ENCODE measurements at places on chromosomes 2 and 18.

DNA sequence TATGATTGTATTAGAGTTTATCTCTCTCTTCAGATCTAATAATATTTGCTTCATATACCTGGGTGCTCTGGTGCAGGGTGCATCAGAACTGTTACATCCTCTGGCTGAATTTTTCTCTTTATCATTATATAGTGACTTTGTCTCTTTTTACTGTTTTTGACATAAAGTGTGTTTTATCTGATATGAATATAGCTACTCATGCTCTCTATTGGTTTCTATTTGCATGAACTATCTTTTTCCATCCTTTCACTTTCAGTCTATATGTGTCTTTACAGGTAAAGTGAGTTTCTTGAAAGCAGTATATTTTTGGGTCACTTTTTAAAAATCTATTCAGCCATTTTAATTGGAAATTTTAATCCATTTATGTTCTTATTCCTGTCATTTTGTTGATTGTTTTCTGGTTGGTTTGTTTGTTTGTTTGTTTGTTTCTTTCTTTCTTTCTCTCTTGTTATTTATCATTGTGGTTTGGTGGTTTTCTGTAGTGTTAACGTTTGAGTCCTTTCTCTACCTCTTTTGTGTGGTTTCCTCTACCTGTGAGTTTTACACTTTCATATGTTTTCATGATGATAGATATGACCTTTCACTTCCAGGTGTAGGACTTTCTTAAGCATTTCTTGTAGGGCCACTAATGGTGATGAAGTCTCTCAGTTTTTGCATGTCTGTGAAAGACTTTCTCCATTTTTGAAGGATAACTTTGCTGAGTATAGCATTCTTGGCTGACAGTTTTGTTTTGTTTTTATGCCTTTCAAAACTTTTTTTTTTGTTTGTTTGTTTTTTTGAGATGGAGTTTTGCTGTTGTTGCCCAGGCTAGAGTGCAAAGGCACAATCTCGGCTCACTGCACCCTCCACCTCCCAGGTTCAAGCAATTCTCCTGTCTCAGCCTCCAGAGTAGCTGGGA lies 54.9 kb downstream of the CCNT2 start:
- DNase-seq = no peak

- DNase-seq = peak; percentile 62
Measured at GRCh38 chr2:237449193-237449881, 35.4 kb upstream of the COL6A3 start.

DNA sequence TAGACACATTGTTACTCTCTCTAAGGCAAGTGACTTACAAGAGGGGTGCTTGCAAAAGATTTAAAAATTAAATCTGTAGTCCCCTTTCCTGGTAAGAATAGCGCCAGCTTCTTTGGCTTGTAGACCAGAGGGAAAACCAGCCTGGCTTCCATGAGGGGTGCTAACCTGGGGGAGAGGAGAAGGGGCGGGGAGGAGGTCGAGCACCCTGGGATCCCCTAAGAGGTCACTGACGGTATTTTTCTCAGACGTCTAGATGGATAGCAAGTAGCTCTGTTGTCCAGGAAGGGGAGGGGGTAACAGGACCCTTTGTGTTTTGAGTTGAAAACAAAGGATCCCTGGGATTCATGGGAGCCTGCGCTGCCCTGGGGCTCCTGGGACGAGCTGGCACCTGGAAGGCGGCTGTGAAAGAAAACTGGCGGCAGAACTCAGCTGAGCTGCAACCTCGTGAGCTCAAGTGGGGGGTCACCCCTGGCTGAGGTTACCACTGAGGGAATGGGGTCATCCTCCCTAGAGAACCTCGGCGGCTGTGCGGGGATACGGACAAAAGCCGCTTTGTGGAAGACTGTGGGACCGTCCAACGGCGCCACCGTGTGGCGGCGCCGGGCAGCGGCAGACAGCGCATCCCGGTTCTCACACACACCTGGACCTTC lies 37.8 kb upstream of the MRPL19 start:
- peak; percentile 70 for DNase-seq

DNA sequence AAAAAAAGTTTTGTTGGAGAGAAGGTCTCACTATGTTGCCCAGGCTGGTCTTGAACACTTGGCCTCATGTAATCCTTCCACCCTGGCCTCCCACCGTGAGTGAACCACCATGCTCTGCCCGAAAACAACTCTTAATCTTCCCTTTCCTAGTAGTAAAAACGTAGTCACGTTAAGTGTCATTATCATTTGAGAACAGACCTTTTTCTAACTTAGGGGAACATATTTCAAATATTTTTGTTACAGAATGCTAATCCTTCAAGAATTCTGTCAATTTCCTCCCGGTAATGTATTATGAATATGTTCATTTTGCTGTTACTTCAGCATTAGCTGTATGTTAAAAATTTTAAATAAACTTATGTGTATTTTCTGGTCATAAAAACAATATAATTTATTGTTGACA lies 49.7 kb downstream of the MTA3 start:
- no peak for DNase-seq

- no peak for DNase-seq
Measured at GRCh38 chr2:215431290-215431689, 4.6 kb downstream of the FN1 start.

- DNase-seq = no peak
Measured at GRCh38 chr2:65136253-65136652, 6.3 kb upstream of the RAB1A start.

GRCh38 chr2:49271060-49271606 lies 116.8 kb upstream of the FSHR start:
- peak; percentile 85 for DNase-seq

- DNase-seq = peak; percentile 19
Measured at GRCh38 chr18:57801761-57802212, 1.3 kb downstream of the ATP8B1 start.

GRCh38 chr2:88252646-88253045 lies 82.5 kb downstream of the THNSL2 start:
- DNase-seq = no peak

DNA sequence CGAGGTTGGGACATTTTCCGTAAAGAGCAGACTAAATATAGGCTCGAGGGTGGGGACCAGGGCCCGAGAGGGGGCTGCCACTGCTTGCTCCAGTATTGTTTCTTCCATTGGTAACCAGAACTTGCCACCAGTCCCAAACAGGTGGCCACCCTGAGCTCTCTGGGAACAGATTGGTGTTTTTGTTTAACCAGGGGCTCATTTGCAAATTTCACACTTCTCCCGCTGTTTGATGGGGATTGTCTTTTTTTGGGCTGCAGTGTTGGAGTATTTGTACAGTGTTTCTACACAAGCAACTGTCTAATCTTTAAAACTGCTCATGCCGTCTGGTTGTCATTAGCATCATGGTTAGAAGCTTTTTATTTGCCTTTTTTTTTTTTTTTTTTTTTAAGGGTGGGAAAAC lies 8.5 kb downstream of the AGAP1 start:
- no peak for DNase-seq

GRCh38 chr2:110848071-110848470 lies 115.7 kb downstream of the ACOXL start:
- no peak for DNase-seq

DNA sequence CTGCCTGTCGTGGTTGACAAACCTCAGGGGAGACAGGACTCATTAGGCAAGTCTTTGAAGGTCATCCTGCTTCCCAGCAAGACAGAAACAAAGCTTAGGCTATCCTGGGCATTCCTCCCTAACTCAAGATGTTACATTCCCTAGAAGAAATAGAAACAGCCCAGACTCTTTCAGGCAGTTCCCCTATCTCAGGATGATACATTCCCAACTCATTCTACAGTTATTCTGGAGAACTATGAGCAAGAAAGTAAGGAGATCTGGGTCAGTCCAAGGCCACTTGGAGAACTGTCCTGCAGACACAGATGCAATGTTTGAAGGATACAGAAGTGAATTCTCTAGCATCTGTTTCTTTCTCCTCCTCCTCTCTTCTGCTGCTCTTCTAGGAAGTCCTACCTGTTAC lies 220.1 kb upstream of the NCKAP5 start:
- no peak for DNase-seq

- no peak for DNase-seq
Measured at GRCh38 chr2:228507870-228508269, 326.4 kb upstream of the SPHKAP start.

GRCh38 chr18:76451396-76452331 lies 43.4 kb downstream of the ZNF516 start:
- DNase-seq = peak; percentile 60

DNA sequence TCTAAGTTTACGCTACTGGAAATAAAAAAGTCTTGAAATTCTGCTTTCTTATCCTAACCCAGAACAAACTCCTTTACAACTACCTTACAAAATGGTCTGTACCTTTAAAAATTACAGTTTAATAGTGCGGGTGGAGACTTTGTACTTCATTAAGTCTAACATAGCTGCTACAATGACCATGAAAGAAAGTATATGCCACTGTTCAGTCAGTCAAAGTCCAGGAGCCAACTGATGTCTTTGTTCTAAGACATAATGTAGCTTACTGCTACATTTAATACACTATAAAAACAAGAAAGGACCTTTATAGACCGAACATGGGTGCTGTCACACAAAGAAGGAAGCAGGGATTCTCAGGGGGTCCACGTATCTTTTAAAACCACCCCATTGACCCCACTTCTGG lies 36.0 kb downstream of the IWS1 start:
- DNase-seq = no peak

DNA sequence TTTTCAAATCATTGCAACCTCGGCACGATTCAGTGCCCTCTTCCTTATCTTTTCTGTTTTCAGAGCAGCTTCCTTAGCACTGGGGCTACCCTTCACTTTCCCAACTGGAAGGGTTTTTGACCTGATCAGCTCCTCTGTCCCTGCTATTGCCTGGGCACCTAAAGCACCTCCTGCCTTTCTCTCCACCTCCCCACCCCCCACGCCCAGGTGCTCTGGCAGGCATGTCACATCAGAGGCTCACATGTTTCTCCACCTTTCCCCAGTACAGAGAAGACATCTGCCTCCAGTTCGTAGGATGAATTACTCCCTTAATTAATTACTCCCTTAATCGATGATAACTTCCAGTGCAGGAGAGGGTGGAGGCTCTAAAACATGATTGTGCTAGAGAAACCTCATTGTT lies 88.7 kb upstream of the LCLAT1 start:
- no peak for DNase-seq

GRCh38 chr2:16466133-16466820 lies 199.4 kb downstream of the CYRIA start:
- peak; percentile 33 for DNase-seq

GRCh38 chr18:5503740-5504139 lies 40.1 kb downstream of the EPB41L3 start:
- no peak for DNase-seq

GRCh38 chr2:54539683-54540082 lies 83.6 kb downstream of the SPTBN1 start:
- DNase-seq = no peak

DNA sequence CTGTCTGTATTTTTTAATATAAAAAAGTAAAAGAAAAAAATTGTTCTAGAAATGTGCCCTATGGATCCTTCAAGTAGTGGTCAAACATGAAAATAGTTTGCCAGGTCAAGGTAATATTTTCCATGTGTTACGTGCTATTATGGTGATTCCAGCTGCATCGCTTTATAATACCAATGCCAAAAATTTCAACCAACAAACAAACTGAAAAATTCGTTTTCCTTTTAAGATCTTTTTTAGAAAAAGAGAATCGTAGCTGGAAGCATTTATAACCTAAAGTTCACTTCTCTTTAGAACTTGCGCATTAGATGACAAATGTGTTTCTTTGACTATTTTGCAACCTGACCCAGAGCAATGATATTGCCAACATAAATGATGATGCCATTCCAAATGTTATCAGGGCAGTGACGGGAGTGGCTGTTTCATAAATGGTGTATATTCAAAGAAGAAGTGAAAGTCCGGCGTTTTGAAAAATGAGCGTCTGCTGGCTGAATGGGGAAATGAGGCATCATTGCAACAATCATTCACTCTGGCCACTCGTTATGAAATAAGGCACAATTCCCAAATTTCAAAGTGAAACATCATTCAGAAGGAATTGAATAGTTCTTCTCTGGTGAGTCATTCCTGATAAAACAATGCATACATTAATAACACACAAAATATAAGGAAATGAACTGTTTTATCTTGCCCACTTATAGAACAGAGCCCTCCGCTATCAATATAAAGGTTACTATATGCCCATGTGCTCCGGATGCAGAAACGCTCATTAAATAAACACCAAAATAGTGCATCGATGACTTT lies 297.4 kb downstream of the TGIF1 start:
- no peak for DNase-seq

GRCh38 chr2:162245781-162246180 lies 2.5 kb upstream of the FAP start:
- DNase-seq = no peak

DNA sequence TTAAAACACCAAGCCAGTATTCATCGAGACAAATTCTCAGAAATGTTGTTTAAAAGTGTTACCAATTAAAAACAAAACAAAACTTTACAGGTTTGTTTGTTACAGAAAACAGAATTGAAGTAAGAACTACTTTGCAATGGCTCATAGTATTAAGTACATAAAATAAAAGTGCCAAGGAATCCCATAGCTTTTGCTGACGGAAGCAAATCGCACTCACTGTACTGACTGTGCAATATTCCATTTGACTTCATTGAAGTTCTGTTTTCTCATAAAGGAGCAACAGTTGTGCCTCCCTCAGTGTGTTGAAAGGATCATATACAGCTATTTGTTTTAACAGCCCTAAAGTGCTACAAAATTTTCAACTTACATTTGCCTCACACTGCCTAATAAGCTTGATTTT lies 507.8 kb downstream of the SPAG16 start:
- no peak for DNase-seq

Data from tongue (tissue), 3 donors.